Osteoblast (primary cell): ENCODE measurements at places on chromosomes 11 and 22. TPM values are rescaled to one million over a fixed set of nuclear protein-coding genes. Genes with fewer than 3 reads are reported as not detected.

DNA sequence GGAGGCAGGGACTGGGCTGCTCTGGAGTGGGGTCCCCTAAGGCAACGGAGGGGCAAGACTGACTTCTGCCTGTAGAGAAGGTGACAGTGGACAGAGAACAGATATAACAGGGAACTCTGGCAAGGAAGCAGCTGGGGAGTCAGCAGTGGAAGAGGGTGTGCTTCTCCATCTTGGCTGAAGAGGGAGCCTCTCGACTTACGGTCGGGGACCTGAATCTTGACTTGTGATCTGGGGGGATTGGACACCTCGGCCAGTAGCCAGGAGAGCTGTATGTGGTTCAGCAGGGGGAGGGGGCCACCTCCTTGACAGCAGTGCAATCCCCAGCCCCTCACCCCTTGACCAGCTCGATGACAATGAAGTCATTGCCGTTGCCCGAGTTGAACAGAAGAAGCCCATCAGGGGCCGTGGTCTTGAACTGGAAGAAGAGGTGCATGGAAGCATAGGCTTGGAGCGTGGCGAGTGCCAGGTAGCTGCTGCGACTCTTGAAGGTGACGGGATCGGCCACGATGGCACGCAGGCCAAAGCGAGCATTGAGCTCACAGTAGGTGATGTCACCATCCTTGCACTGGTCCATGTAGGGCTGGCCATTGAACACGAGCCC lies 60.0 kb downstream of the SLC22A12 start:
- H3K4me3 ChIP-seq = no peak overlapping the region
- peaks cover 7% of the 10 kb centered on the region for H3K4me1 ChIP-seq
- H3K27ac ChIP-seq = no peak overlapping the region
- peaks cover 4% of the 10 kb centered on the region for H3K27me3 ChIP-seq

DNA sequence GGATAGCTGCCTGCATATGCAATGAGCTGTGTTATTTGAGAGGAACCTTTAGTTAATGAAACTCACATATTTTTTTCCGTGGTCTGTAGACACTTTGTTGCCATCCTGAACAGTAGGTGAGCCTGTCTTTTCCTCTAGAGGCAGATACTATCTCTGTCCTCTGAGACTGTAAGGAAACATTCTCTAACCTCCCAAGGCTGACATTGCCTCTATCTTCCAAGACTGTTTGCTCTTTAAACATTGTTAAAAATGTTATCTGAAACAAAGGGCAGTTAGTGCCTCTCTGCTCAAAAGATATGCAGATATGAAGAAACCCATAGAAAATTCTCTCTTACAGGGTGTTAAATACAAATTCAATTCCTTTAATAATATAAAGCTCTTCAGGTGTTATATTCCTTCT lies 963.8 kb upstream of the CNTN5 start:
- H3K4me1 ChIP-seq = no peaks in the 10 kb centered on the region
- no peak overlapping the region for H3K4me3 ChIP-seq
- no peaks in the 10 kb centered on the region for H3K27me3 ChIP-seq
- no peak for DNase-seq

GRCh38 chr11:3614742-3615171 lies 27.0 kb downstream of the ART5 start:
- H3K36me3 ChIP-seq = no peaks in the 10 kb centered on the region
- H3K27ac ChIP-seq = no peak overlapping the region
- H3K4me3 ChIP-seq = no peak overlapping the region
- no peaks in the 10 kb centered on the region for H3K4me1 ChIP-seq
- no peaks in the 10 kb centered on the region for H3K27me3 ChIP-seq

DNA sequence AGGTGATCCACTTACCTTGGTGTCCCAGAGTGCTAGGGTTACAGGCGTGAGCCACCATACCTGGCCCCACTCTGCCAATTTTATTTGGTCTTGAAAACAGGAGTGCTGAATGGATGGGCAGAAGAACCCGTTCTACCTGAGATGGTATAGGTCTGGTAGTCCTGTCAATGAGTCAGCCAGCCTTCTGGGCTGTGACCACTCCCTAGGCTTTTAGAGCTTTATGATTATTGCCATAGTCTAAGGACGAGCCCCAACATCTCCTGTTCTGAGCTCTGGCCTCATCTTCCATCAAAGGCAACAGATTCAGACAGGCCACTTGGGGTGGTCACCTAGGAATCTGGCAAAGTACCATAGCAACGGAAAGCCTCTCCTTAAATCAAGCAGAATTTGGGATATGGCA lies 11.5 kb downstream of the ZDHHC5 start:
- no peak for DNase-seq
- no peak overlapping the region for H3K4me3 ChIP-seq
- H3K36me3 ChIP-seq = peaks cover 37% of the 10 kb centered on the region
- peaks cover 16% of the 10 kb centered on the region for H3K4me1 ChIP-seq
- H3K27me3 ChIP-seq = no peaks in the 10 kb centered on the region
- no peak overlapping the region for H3K27ac ChIP-seq

DNA sequence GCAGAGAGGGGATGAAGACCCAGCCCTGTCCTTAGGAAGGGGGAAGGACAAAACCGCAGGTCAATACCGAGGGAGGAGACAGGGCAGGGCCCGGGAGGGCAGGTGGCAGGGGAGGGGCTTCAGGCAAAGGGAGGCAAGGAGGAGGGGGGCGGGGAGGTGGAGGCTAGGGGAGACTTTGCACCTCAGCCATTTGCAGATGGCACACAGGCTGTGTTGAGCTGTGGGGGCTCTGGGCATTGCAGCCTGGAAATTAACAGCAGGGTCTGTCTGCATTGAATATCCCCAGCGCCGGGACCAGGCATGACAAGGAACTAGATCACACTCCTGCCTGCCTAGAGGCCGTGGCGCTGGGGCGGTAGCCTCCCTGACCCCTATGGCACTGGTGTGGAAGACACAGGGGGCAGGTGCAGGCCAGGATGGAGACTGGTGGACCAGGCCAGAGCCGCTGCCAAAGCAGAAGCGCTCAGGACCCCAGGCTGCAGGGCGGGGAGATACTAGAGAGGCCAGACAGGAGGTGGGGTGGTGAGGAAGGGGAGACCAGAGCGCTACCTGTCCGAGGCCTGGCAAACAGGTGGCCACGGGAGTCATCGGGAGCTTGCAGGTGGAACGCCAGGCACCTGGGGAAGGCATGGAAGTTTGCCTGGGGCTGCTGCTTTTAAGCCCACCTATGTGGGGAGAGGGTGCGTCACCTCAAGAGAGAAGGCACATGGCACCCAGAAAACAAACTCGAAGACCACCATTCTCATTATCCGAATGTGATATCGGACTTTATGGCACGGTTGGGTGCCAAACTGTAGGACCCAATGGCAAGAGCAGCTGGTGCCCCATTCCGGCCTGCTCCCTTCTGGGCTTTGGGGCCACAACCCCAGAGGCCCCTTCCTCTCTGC lies 11.5 kb downstream of the CBX6 start:
- no peak overlapping the region for H3K4me3 ChIP-seq
- peaks cover 3% of the 10 kb centered on the region for H3K27me3 ChIP-seq
- DNase-seq = peak; percentile 76
- H3K27ac ChIP-seq = no peak overlapping the region
- peaks cover 7% of the 10 kb centered on the region for H3K36me3 ChIP-seq

DNA sequence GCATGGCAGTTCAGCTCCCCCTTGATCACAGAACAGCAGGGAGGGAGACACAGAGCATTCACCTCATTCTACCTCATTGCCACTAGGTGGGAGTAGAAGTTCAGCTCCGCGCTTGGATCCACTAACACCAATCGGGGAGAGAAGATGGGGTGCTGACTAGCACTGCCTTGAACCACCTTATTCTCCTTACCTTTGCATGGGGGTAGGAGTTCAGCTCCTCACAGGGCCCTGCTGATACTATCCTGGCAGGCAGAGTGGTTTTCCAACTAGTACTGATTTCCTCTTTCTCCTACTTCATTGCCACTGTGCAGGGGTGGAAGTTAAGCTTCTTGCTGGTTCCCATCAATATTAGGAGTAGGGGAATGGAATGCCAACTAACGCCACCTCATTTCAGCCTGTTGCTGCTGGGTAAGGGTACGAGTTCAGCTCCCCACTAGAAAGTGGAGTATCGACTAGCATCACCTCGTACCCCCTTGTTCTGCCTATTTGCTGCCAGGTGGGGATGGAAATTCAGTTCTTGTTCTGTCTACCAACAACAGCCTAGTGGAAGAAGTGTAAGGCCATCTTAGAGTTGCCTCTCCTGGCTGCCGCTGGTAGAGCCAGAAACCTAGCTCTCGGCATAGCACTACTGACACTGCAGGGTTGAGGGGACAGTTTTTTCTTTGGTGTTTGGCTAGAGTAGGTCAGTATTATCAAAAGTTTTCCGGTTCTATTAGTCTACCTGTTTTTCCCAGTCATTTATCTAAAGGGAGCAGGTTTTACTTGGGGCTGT lies 550.9 kb upstream of the CCDC90B start:
- no peaks in the 10 kb centered on the region for H3K27me3 ChIP-seq
- no peaks in the 10 kb centered on the region for H3K36me3 ChIP-seq
- DNase-seq = peak; percentile 88
- no peak overlapping the region for H3K27ac ChIP-seq

- no peak overlapping the region for H3K4me3 ChIP-seq
- DNase-seq = no peak
- H3K27ac ChIP-seq = no peak overlapping the region
- H3K27me3 ChIP-seq = no peaks in the 10 kb centered on the region
- peaks cover 3% of the 10 kb centered on the region for H3K36me3 ChIP-seq
These were observed 30.0 kb downstream of the SLC25A17 start for GRCh38 chr22:40789131-40789530.

- peaks cover 28% of the 10 kb centered on the region for H3K36me3 ChIP-seq
- H3K27ac ChIP-seq = no peak overlapping the region
- peak; percentile 94 for DNase-seq
- no peaks in the 10 kb centered on the region for H3K4me1 ChIP-seq
These were observed 6.9 kb downstream of the SCGB1C1 start for GRCh38 chr11:199782-200181.

DNA sequence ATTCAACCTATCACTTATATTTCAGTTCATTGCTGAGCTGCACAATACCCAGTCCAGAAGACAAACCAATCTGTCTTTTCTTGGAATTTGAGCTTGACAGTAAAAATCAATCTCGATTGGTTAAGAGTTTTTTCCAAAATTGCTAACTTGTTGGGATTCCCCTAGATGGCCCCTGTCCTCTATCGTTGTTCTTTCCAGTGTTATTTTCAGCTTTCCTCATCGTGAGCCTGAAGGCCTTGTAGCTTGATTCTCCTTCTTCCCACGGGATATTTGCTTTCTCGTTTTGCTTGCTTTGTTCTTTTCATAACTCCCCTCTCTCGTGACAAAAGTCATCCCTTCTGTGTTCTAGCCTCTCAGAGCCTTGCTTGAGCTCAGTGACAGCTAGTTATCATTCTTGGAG lies 3.1 kb downstream of the OR8B8 start:
- H3K27ac ChIP-seq = no peak overlapping the region
- no peaks in the 10 kb centered on the region for H3K36me3 ChIP-seq
- H3K4me1 ChIP-seq = no peaks in the 10 kb centered on the region
- H3K27me3 ChIP-seq = no peaks in the 10 kb centered on the region

DNA sequence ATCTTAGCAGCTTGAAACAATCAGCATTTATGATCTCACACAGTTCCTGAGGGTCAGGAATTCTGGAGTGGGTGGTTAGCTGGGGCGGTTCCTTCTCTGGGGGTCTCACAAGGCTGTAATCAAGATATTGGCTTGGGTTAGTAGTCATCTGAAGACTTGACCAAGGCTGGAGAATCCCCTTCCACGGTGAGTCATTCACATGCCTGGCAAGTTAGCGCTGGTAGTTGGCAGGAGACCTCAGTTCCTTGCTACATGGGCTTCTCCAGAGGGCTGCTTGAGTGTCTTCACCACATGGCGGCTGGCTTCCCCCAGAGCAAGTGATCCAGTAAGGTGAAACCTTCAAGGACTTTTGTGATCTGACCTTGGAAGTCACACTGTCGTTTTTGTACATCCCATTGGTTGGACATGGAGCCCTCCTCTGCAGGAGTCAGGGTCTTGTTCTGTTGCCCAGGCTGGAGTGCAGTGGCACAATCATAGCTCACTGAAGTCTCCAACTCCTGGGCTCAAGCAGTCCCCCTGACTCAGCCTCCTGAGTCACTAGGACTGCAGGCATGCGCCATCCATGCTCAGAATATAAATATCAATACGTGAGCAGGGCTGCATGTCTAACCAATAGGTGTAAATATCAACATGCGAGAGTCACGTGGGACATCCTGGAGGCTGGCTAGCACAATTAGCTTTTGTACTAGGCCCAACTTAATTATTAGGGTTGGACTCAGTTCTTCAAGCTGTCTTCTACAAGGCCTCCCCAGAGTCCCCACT lies 7.2 kb upstream of the NIPSNAP1 start:
- H3K36me3 ChIP-seq = no peaks in the 10 kb centered on the region
- peak; percentile 90 for DNase-seq
- peaks cover 13% of the 10 kb centered on the region for H3K4me1 ChIP-seq
- no peak overlapping the region for H3K4me3 ChIP-seq
- H3K27ac ChIP-seq = peak overlapping the region; percentile 86
- no peaks in the 10 kb centered on the region for H3K27me3 ChIP-seq

GRCh38 chr11:33168709-33169200 lies 7.5 kb upstream of the CSTF3 start:
- H3K36me3 ChIP-seq = no peaks in the 10 kb centered on the region
- H3K4me1 ChIP-seq = peaks cover 16% of the 10 kb centered on the region
- no peak overlapping the region for H3K27ac ChIP-seq

- H3K27me3 ChIP-seq = no peaks in the 10 kb centered on the region
- peaks cover 46% of the 10 kb centered on the region for H3K36me3 ChIP-seq
- H3K27ac ChIP-seq = peak overlapping the region; percentile 19
- peak; percentile 17 for DNase-seq
These were observed 4.5 kb downstream of the FADD start for GRCh38 chr11:70207531-70208131.

- peaks cover 15% of the 10 kb centered on the region for H3K4me1 ChIP-seq
- H3K27ac ChIP-seq = no peak overlapping the region
- H3K27me3 ChIP-seq = no peaks in the 10 kb centered on the region
- H3K36me3 ChIP-seq = no peaks in the 10 kb centered on the region
These were observed 34.8 kb upstream of the HORMAD2 start for GRCh38 chr22:30045494-30045887.

MPST gene
- 82.5 and 91.6 TPM in 2 replicates for total RNA-seq

PITPNB gene
- 30.6 and 30.8 TPM in 2 replicates for total RNA-seq

NPTXR gene
- 0.72 and 1.5 TPM in 2 replicates for total RNA-seq

TPH1 gene
- total RNA-seq = under 0.01 and 0.29 TPM in 2 replicates

C22orf23 gene
- 0.29 and 0.72 TPM in 2 replicates for total RNA-seq

RIC3 gene
- total RNA-seq = not detected in 2 replicates

PANX2 gene
- total RNA-seq = under 0.01 and 0.29 TPM in 2 replicates

EFEMP2 gene
- total RNA-seq = 81.6 and 94.8 TPM in 2 replicates

FBXO7 gene
- total RNA-seq = 72.2 and 80.0 TPM in 2 replicates

ANGPTL5 gene
- total RNA-seq = 1.2 and 1.8 TPM in 2 replicates
